Caco-2 (cell line): ENCODE measurements at places on chromosomes 3 and 15. TPM values are rescaled to one million over a fixed set of nuclear protein-coding genes. Genes with fewer than 3 reads are reported as not detected.

- peak; percentile 64 for DNase-seq
Observed at GRCh38 chr3:159266779-159267178, 464.9 kb downstream of the MFSD1 start.

DNA sequence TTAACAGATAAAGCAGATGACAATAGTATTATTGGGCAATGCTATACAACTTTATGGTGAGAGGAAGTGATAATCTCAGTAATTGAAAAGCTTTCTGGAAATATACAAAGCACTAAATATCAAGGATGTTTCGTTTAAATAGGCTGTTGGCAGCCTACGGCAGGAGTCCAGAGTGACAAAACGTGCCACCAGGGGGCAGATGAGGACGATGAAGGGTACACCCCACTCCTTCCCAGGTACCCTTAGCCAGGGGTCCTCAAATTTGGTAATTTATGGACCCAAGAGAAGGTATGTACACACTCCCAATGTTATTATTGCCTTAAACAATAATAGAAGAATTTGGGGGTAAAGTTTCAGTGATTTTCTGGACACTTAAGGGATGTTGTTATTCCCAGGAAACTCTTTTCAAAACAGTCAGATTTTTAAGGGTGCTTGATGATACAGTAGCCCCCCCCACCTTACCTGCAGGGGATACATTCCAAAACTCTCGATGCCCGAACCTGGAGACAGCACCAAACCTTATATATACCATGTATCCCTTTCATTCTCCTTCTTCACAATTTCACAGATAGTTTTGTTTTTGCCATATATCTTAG, 1.4 kb upstream of the MAGEL2 start:
- peak; percentile 45 for DNase-seq

DNA sequence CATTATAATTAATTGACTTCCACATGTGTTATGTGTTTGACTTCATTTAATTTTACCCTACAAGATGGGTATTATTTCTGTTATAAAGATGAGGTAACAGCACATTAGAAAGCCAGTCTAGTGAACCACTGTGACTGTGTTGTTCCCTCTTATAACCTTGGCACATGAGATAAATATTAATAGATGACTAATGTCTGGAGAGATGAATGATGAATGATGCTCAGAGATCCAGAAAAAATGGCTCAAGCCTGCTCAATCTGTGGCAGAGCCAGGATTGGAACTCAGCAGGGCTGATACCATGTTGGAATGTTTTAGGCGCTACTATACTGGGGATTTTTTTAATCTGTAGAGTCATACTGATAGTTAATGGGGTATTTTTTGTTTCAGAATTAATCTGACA, 118.8 kb upstream of the PTX3 start:
- DNase-seq: no peak

DNA sequence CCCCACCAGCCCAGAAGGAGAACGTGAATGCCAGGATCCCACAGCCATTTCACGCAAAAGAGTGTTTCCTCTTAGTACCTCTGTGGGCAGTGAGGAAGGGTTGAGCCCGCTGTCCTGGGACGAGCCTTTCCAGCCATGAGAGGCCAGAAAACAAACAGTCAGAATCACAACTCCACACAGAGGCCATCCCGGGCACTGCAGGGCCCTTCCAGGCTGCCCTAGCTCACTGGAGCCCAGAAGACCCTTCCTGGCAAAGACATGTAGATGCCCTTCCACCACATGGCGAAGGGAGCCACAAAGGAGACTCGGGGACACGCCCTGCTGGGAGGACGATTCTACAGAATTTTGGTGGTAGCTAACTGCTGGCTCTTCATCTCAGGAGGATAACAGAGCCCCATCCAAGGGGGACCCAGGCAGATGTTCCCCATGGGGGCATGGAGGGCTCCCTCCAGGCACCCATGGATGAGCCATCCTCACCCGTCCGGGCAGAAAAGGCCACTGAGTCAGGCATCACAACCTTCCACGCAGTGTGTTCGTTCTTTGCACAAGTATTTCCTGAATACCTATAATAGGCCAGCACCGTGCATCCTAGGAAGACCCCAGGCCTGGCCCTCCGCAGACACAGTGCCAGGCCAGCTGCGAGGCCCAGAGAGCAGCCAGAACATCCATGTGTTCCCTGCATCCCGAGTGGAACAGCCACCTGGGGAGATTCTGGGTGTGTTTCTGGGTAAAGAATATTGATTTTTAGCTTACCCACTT, 47.2 kb downstream of the SLC12A8 start:
- DNase-seq: no peak

DNA sequence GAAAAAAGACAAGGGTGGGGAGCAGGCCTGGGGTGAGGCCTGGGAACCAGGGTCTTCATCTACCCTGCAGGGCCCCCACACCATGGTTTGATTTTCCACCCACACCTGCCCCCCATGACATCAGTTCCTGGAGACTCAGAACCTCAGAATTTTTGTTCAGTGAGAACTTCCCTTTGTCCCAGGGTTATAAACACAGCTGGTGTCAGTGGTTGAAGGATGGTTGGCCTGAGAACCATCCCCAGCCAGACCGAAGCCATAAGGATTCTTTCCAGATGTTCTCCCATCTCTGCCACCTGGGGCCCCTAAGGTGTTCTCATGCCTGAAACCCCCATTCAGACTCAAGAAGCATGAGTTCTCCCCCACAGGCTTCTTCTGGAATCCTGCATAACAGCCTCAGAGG, 16.6 kb downstream of the CCDC33 start:
- no peak for DNase-seq

- no peak for DNase-seq
Observed at GRCh38 chr3:25057379-25057778, 370.7 kb upstream of the RARB start.

DNA sequence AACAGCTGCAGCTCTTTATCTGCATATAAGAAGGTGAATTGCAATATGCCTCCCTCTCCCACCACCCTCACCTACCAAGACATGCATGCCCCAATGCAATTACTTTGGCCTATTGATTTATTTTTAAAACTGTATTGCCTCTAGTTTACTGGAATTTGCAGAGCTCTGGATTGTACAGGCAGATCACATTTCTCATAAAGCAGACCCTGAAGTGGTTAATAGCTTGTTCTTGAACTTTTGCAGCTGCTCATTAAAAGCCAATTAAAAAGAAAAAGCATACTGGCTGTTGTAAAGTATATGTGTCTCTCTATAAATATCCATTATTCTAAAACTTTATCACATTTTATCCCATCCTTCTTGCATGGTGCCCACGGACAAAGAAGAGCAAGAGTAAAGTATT, 221.5 kb upstream of the TOPAZ1 start:
- no peak for DNase-seq

DNA sequence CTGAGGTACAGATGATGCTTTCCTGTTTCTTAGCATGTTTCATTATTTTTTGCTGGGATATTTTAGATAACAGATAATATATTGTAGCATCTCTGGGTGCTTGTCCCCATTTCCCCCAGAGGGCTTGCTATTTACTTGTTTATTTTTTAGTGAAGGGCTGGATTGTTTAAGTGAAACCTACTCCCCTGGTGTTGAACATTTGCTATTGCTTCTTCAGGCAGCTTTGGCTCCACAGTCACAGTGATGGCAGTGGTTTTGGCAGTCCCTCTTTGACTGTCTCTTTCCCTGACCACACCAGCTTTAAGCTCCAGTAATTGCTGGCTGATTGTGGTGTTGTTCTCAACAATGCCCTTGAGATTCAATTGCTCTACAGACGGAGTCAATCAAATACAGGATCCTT, 128.9 kb downstream of the KLF13 start:
- DNase-seq: no peak

- no peak for DNase-seq
Observed at GRCh38 chr15:73990250-73991005, 1.7 kb downstream of the STOML1 start.

DNA sequence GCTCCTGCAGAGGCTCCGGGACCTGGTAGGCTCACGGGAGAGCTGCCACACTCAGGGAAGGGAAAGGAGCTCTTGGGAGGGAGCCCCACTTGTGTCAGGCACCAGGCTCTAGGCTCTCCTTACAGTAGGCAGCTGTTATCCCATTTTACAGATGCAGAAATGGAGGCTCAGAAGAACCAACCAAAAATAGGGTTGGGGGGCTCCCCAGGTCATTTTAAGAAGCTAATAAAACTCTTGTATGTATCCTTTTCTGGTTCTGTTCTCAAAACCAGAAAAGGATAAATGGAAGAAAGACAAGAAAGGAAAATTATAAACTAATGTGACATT, 23.5 kb upstream of the GP9 start:
- no peak for DNase-seq

- no peak for DNase-seq
Observed at GRCh38 chr3:148289159-148289558, 408.5 kb upstream of the AGTR1 start.

- DNase-seq: no peak
Observed at GRCh38 chr3:177145954-177146353, 51.3 kb downstream of the TBL1XR1 start.

- DNase-seq: no peak
Observed at GRCh38 chr3:184568924-184569829, 7.6 kb downstream of the EPHB3 start.

- DNase-seq: no peak
Observed at GRCh38 chr15:67335534-67336222, 81.1 kb downstream of the IQCH start.

DNA sequence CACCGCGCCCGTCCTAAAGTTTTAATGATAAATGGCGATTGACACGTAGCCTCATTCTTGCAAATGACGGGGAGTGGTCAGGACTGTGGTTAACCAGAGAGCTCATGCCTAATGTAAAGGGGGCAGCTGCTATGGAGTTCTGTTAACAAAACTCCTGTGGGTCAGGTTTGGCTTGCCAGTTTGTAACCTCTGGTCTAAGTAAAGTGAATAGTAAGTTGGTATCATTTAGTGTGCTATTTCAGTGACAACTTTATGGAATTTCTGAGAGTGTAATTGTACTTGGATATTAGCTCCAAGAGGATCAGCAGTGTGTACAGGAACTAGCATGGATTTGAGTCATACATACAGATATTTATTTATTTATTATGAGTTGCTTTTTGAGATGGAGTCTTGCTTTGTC, 87.9 kb downstream of the RGMA start:
- no peak for DNase-seq

DNA sequence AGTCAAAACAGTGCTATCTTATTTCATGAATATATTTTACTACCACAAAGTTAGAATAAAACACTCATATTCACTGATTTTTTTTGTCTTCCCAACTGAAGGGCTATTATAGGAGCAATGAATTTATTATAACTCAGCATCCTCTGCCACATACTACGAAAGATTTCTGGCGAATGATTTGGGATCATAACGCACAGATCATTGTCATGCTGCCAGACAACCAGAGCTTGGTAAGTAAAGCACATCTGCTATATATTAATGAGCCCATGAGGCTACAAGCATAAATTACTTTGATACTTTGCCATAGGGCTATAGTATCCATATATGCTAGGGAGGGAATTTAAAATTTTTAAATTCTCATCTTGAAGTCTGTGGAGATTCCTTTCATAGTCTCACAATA, 95.9 kb downstream of the FEZF2 start:
- DNase-seq: no peak

DNA sequence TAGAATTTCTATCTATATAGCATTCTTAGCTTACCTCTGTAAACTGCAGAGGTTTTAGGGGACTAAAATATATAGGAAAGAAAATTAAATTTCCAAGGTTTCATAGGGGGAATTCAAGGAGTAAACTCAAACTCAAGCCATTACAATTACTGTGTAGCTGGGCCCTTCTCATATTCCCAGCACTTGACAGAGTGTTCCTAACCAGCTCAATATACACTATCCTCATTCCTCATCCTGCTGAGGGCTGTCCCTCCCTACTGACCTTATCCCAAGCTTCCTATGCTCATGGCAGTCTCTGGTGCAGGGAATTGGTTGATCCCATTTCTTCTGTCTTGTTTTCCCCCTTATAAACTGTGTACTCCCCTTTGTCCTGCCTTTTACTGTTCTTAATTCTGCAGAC, 33.9 kb downstream of the NXPE3 start:
- no peak for DNase-seq

DNA sequence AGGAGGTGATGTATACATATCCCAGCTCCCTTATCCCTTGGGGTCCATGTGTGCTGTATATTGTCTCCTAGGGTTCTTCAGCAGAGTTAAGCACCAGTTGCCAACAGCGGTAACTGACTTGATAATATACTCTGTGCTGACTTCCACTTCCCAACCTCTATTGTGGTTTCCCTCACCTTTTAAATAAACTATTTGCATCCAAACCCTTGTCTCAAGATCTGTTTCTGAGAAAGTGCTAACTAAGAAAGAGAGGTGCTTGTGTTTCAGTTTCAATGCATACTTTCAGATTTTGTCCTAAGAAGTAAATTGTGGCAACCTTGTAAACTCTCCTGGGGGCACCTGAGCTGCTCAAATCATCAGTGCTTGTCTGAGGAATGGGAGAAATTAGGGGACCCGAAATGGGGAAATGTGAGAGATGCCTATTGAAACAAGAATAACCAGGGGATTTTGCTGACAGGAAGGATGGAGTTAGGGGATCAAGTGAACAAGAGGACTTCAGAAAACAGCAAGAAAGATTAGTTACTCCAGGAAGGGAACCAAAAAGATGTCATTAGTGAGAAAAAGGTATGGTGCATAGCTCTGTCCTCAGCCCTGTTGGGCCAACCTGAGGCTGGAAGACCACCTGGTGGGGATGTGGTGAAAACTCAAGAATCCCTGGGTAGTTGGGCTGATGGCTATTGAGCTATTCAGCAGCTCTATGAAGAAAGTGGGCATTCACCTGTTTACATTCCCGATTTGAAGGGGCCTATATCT, 50.9 kb upstream of the MRPL3 start:
- no peak for DNase-seq

GRCh38 chr15:33086500-33087121, 107.9 kb downstream of the FMN1 start:
- DNase-seq: peak; percentile 24

DNA sequence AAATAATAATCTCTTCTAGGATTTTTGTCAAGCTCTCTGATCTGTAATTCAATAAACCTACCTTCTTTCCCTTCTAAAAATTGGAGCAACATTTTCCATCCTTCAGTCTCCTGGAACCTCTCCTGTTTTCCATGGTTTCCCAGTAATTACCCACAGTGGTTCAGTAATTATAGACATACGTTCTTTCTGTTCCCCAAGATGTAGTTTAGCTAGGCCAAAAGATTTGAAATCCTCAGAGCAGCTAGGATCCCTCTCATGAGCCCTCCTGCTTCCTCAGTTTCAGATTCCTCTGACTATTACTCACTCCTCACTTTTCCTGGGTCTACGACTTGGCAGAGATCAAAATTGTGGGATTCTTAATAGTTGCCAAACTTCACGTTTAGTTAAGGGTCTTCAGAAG, 76.9 kb upstream of the IGSF10 start:
- DNase-seq: no peak

GRCh38 chr3:67215690-67216089, 217.6 kb downstream of the KBTBD8 start:
- no peak for DNase-seq

PSTPIP1 gene
- not detected in 2 replicates for total RNA-seq

GPR62 gene
- total RNA-seq: not detected in 2 replicates

C3orf20 gene
- total RNA-seq: 0.09 and 0.19 TPM in 2 replicates

RGMA gene
- 4.4 and 4.5 TPM in 2 replicates for total RNA-seq

AHSG gene
- total RNA-seq: 222 and 237 TPM in 2 replicates

KCNH8 gene
- 0.07 and 0.09 TPM in 2 replicates for total RNA-seq

CHRNA3 gene
- total RNA-seq: not detected in 2 replicates

STRIT1 gene
- not detected in 2 replicates for total RNA-seq

KLHL40 gene
- not detected in 2 replicates for total RNA-seq

LMAN1L gene
- not detected in 2 replicates for total RNA-seq

CISH gene
- 2.9 and 3.4 TPM in 2 replicates for total RNA-seq
